Aorta (tissue), 5 donors: ENCODE measurements at places on chromosomes 1 and 21.
A peak's percentile ranks its signal among the peaks of the same experiment; 100 is the strongest.

DNA sequence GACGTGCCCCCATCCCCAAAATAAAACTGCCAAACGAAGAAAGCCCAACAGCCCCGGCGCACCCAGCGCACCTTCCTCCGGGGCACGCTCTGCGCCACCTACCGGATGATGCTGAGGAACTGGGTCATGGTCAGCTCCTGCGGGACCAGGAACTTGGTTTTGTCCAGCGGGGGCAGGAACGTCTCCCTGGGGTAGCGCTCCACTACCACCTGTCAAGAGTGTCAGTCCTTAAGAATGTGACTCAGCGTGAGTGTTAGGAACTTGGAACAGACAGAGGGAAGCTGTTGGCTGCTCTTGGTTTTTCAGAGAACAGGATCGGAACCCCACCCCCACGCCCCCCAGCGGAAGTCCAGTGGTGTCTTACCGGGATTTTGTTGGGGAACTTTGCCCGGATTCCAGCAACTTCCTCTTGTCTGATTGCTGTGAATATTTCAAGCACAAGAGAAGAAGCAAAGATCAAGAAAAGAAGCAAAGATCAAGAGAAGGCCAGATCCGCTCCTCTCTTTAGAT is 431 bp downstream of the MAP1LC3C start:
- no peaks in the 10 kb centered on the region for H3K4me1 ChIP-seq
- peak; percentile 87 for DNase-seq
- H3K27ac ChIP-seq = no peak overlapping the region
- H3K36me3 ChIP-seq = no peaks in the 10 kb centered on the region
- no peak overlapping the region for H3K4me3 ChIP-seq

DNA sequence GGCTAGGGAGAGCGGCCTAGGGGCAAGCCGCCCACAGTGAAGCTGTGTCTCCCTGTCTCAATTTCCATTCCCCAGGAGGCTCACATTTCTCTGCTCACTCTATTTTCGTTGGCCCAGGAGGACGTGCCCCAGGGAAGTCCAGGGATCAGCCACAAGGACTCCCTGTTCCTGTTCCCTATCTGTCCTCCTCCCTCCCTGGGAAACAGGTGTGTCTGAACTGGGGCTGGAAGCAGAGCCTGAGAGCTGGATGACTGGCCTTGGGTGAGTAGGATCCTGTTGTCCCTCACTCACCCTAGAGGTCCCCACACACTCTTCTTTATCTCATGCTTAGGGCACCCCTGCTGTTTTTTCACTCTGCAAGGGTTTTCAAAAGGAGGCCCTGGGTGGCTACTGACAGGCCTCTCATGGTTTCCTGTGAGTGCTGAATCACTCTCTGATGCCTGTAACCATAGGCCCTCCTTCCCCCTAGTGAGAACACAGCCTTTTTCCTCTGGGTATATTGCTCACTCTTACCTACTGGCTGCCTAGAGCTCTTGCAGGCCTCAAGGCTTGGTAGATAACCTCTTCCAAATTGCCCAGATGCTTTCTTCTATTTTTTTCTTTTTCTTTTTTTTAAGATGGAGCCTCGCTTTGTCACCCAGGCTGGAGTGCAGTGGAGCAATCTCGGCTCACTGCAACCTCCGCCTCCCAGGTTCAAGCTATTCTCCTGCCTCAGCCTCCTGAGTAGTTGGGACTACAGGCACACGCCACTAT is 3.3 kb upstream of the UTP11 start:
- H3K4me1 ChIP-seq = no peaks in the 10 kb centered on the region
- H3K27ac ChIP-seq = no peak overlapping the region
- H3K27me3 ChIP-seq = no peaks in the 10 kb centered on the region
- no peaks in the 10 kb centered on the region for H3K36me3 ChIP-seq
- no peak overlapping the region for H3K4me3 ChIP-seq
- DNase-seq = peak; percentile 35

GRCh38 chr1:161935264-161935663 is 88.4 kb downstream of the OLFML2B start:
- no peak for DNase-seq
- no peaks in the 10 kb centered on the region for H3K4me1 ChIP-seq
- peaks cover 1% of the 10 kb centered on the region for H3K36me3 ChIP-seq
- no peak overlapping the region for H3K27ac ChIP-seq

- no peaks in the 10 kb centered on the region for H3K4me1 ChIP-seq
- H3K4me3 ChIP-seq = no peak overlapping the region
- H3K27me3 ChIP-seq = no peaks in the 10 kb centered on the region
- H3K27ac ChIP-seq = no peak overlapping the region
Measured at GRCh38 chr1:53697721-53698383, 41.1 kb downstream of the GLIS1 start.

DNA sequence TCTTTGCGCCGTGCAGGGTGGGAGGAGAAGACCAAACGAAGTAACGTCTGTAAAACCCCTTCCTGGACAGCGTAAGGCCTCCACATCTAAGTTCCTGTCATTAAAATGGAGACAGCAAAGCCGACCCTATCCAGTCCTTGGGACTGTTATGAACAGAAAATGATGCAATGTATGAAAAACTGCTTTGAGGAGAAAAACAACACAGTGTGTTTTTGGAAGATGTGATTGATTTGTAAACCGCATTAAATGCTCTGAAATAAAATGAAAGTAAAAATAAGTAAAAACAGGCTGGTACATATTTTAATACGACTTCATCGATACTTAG is 827 bp upstream of the URB1 start:
- H3K4me3 ChIP-seq = peak overlapping the region; percentile 76
- H3K27me3 ChIP-seq = no peaks in the 10 kb centered on the region
- no peaks in the 10 kb centered on the region for H3K4me1 ChIP-seq
- no peak for DNase-seq
- H3K27ac ChIP-seq = no peak overlapping the region

GRCh38 chr1:180181996-180182642 is 27.4 kb downstream of the QSOX1 start:
- no peaks in the 10 kb centered on the region for H3K4me1 ChIP-seq
- peak; percentile 60 for DNase-seq
- H3K27ac ChIP-seq = no peak overlapping the region
- no peaks in the 10 kb centered on the region for H3K27me3 ChIP-seq
- H3K4me3 ChIP-seq = no peak overlapping the region
